Posterior cingulate gyrus (tissue), 11 donors: ENCODE measurements at places on chromosomes 5 and 9.

DNA sequence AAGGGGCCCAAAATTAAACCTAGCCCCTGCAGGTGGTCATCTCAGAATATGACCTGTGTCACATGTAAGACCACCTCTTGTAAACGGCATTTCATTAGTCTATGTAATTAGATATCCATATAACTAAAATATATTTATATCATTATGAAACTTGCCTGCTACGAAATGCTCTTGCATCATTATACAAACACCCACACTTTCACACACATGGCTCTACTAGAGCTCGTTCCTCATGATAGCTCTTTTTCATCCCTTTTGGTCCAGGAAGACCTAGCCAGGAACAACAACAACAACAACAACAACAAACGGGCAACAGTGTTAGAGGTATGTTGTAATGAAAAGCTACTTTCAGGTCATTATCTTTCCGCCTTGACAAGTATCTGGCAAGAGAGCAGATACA lies 58.6 kb downstream of the LHFPL2 start:
- no peak for DNase-seq

DNA sequence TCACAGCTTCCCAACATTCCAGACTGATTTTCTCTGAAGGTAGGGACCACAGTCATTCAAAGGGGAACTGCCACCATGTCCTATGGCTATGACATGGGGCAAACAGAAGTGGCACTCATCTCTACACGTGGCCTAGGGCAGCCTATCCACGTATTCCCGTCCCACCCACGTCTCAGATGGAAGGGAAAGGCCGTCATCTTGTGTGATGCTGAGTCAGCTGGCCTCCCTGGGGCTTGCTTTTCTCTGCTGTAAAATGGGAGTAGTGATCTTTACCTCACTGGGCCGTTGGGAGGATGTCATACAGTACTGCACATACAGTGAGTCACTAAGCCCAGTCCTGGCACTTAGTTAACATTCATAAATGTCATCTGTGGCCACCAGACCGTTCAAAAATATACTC lies 72.3 kb downstream of the RAPGEF1 start:
- no peak for DNase-seq

DNA sequence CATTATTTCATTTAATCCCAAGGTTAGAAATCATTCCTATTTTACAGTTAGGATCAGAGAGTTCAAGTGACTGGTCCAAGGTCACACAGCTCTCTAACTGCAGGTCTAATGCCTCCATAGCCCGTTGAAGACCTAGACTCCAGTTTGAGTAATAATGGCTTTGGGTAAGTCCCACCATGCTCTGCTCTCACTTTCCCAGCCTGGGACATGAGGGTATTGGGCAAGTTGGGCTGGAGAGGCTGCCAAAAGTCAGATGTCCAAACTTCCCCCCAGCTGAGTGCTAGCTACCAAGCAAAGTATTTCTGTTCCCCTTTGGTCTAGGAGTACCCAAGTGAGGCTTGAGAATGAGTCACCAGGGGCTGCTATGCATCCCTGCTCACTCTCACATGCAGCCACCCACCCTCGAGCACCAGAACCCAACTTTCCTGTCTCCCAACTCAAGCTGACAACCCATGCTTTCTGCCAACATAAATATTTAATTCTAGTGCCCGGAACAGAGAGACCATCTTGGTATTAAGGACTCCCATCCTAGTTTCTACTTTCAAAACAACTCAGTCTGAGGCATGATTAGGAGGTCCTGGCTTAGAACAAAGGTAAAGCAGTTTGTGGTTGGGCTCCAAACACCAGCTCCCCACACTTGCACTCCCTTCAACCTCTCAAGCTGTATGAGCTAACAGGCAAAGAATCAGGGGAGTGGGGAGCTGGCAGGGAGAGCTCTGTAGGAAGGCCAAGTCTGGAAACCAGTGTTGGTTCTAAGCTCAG lies 236.5 kb upstream of the TRIM32 start:
- no peak for DNase-seq

DNA sequence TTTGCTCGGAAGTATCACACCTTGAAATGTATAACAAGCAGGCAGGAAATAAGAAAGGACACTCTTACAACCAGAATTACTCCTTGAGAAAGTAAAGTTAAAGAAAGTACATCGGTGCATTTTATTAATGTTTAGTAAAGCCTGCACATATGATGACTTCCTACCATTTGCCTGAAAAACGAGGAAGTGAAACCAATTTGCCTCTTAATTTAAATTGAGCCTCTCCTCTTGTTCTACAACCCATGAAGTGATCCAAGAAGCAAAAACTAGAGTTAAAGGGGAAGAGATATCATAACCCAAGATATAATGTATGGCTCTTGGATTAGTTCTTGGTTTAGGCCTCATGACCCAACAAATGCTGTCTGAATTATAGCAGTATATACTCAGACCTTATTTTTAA lies 95.6 kb downstream of the GNAQ start:
- DNase-seq = no peak

- DNase-seq = no peak
These were observed 60.7 kb downstream of the LHFPL2 start for GRCh38 chr5:78587775-78588291.

GRCh38 chr5:160847526-160848085 lies 4.4 kb downstream of the ATP10B start:
- DNase-seq = no peak

DNA sequence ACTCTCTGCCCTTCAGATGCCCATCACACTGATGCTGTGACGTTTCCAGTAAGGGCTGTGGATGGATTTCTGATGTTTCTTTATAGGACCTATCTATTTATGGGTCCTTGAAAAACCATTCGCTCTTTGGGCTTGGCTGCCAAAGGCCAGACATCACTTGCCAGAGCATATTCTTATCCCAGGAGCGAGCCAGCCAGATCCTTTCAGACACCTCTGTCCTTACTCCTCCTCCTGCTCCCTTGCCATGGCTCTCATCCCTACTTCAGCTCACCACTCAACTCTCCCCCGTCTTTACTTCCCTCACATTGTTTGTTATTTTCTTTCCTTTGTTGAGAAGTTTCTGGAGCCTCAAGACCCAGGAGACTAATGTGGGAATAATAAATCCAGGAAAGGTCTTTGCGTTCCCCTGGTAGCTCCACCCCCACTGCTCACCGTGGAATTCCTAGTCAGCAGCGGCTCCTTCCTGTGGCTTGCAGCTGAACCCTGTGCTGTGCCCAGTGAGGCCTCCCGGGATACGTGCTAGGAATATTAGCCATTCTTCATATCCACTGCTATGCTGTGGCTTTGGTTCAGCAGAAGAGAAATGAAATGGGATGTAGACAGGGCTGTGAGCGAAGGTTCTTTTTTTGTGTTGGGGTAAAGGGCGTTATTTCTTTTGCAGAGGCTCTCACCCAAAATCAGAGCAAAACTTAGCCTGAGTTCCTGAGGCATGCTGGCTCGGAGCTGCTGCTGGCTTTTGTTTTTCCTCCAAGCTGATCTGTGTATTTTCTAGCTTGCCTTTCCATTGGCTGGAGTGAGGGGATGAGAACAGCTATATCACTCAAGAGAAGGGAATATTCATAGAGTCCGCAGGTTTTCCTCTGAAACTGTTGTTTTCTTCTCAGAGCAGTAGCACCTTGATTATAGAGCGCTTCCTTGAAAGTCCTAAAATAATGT lies 171.1 kb downstream of the SAXO1 start:
- DNase-seq = peak; percentile 8

GRCh38 chr9:109203761-109204360 lies 36.8 kb upstream of the FRRS1L start:
- DNase-seq = no peak

GRCh38 chr5:157952374-157952685 lies 93.4 kb upstream of the CLINT1 start:
- no peak for DNase-seq

GRCh38 chr5:125815-126214 lies 33.8 kb downstream of the PLEKHG4B start:
- DNase-seq = no peak

DNA sequence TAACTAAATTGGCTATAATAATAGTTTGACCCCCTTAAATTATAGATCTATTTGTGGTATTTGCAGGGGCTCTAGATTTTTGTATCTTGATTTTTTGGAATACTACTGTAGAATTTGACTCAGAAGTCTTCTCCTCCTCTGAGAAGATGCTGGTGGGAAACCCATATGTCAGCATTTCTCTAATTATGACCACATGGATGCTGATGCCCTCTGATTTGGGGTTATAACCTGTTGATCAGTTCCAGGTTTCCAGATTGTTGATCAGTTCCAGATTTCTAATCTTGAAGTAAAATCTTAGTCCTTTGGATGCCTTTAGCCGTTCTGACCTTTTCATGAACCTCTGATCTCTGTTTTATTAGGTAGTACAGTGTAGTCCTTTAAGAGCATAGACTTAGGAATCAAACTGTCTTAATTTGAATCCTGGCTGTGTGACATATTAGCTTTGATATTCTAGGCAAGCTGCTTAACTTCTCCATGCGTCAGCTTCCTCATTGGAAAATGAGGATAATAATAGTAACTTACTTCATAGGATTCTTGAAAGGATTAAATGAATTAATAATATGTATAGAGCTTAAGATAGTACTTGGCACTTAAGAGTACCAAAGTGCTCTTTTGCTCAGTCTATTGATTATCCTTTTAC lies 8.1 kb downstream of the FSD1L start:
- no peak for DNase-seq

DNA sequence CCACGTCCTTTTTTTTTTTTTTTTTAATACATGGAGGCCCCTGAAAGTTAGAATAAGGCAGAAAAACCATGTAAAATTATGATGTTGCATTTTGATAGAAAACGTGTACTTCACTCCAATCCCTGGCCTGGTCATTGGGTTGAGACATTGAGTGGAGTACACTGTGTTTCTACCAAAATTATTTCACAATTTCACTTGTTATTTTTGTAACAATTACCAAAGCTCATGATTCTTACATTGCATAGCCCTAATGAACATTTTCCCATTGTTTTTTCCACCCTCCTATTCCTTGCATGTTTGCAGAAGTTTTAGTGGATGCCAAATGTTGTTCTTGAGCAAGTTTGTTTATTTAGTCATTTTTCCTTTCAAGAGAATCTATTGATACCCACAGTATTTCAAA lies 21.9 kb downstream of the MAMDC2 start:
- no peak for DNase-seq

- no peak for DNase-seq
These were observed 4.5 kb downstream of the DCAF12 start for GRCh38 chr9:34121996-34122395.

DNA sequence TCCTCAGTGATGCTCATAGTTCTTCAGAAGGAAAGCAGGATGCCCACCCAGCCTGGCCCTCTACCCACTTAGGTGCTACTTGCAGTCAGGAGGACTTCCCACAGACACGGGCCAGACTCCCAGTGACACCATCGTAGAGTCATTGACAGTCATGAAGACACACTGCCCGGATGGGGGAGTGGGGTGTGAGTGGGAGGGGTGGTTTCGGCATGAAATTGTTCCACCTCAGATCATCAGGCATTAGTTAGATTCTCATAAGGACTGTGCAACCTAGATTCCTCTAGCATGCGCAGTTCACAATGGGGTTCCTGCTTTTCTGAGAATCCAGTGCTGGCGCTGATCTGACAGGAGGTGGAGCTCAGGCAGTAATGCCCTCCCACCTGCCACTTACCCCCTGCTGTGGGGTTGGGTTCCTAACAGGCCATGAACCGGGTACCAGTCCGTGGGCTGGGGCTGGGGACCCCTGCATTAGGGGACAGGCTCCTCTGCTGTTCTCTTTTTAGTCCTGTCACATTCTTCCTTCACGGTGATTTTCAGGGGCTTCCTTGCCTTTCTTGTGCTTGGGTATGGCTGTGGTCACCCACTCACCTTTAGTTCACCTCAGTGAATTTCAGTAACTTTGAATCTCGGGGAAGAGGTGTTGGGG lies 88.2 kb upstream of the ANKRD55 start:
- DNase-seq = no peak

GRCh38 chr5:127567026-127567768 lies 49.8 kb downstream of the PRRC1 start:
- DNase-seq = no peak

DNA sequence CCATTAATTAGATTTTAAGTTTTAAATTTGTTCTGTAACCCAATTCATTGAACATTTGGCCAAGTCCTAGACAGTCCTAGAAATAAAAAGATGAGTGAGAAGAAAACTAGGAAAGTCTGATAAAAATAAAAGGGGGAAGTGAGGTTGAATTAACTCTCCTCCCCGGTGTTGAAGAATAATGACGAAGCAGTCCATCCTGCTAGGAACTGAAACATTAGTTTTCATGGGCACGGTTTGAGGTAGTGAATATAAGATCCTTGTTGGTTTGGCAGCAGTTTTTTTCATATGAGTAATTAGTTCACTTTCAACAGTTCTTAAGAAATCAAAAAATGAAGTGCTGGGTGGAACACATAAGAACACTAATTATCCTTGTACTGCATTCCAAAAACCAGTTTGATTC lies 103.1 kb downstream of the MTREX start:
- DNase-seq = no peak

GRCh38 chr5:90264689-90265544 lies 144.6 kb downstream of the CETN3 start:
- peak; percentile 95 for DNase-seq

DNA sequence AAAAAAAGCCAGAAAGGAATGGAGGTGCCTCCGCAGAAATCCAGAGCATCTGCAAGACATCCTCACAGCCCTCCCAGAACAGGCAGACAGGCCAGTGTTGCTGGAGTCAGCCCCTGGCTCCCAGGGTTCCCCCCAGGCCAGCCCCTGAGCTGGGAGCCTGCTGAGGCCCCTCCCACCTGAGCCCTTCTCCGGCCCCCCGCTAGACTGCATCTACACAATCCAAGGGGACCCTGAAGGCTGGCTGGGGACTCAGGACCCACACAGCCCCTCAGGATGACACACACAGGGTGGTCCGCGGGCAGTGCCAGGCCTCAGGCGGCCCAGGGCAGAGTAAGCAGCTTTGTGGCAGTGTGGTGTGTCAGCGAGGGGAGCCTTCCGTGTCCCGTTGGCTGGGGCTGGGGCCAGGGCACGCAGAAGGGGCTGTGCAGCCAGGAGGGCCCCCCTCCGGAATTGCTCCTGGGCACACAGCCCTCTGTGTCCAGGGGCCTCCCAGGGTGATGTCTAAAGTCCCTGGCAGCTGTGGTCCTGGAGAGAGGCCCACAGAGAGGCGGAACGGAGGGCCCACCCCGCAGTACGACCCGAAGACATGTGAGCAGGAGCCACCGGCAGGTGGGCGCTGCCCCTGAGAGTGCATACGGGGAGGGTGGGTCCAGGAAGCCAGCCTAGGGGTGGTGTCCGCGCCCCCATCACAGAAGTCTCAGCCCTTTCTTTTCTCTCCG lies 2.9 kb downstream of the TMEM250 start:
- DNase-seq = no peak

DNA sequence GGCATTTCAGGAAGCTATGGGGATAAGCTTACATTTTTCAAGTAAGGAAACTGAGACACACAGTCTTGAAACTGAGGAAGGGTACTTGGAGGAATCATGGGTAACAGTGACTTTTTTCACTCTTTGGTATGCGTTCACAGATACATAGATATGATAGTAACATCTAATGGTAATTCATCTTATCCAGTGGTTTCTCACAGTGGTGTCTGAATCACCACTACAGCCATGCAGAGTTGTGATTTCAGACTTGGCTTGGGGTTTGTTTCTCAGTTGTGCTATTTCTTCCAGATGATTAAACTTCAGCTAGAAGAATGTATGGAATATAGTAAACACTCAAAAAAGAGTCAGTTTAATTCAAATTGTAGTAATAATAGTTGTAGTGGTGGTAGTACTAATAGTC lies 239.1 kb upstream of the NUDT12 start:
- no peak for DNase-seq
